ENCODE measurements at places on chromosomes 4 and X.

DNA sequence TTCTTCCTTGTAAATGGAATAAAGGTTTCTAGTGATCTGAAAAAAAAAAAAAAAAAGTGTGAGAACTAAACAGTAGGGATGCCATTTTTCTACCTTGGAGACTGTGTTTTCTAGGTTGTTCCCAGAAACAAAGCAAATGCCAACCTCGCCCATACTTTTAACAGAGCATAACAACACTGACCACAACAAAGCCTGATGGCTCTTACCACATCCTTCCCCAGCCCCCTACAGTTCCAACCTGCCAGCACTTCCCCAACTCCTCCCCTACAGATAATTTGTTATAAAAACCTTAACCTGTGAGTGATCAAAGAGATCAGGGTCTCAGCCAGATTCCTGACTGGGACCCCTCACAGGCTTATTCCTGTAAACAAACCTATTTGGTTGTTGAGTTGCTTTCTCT lies 940.0 kb downstream of the SH3BGRL start:
- DNase-seq: peak; percentile 21

DNA sequence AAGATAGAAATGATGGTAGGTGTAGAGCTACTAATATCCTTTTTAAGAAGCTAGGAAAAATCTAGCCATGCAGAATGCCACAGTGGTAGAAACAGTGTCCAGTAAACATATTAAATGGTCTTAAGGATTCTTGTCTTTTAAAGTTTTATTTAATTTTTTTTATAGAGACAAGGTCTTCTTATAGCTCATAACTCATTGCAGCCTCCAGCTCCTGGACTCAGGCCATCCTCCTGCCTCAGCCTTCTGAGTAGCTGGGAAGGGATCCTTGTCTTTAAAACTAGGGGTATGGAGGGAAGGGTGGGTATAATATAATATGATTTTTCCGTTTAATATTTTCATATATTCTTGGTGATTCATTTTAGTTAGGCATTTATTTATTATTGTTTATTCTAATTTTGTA lies 3.8 kb downstream of the TMEM165 start:
- DNase-seq: no peak

- no peak for DNase-seq
Observed at GRCh38 chr4:156659570-156659969, 312.0 kb downstream of the PDGFC start.

- no peak for DNase-seq
Observed at GRCh38 chrX:127708155-127708554, 344.0 kb downstream of the ACTRT1 start.

DNA sequence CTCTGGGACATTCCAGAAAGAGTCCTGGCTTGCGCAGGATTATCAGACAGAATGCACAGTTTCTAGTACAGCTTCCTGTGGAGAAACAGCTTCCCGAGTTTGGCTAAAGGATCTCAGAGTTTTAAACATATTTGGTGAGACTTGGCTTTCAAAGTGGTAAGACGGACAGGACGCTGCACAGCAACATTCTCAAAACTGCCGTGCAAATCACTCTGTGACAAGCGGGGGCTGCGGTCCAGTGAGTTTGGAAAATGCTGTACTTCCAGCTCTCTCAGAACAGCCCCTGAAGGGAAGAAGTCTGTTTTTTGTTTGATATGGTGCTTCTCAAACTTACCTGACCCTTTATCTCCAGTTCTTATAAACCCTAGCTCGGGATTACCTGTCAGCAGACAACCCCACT lies 18.1 kb downstream of the LGI2 start:
- no peak for DNase-seq

DNA sequence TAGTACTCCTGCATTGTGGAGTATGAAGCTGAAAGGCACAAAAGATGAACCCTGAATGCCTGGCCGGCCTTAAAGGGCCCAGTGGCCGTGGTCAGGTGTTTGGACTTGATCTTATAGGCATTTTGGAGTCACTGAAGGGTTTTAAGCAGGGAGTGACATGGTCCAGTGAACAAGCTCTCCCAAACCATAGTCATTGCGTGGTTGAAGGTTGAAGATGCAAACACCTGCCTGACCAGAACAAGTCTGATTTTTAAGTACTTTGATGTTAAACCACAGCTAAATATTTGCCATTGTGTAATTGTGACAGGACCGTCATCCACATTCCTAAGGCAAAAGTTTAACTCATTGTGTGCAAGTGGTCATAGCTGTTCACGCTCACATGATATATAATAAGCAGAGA lies 3.3 kb downstream of the STK32B start:
- DNase-seq: no peak

GRCh38 chr4:153955327-153955726 lies 166.4 kb upstream of the SFRP2 start:
- no peak for DNase-seq

GRCh38 chr4:149884046-149884445 lies 68.4 kb upstream of the IQCM start:
- DNase-seq: no peak

DNA sequence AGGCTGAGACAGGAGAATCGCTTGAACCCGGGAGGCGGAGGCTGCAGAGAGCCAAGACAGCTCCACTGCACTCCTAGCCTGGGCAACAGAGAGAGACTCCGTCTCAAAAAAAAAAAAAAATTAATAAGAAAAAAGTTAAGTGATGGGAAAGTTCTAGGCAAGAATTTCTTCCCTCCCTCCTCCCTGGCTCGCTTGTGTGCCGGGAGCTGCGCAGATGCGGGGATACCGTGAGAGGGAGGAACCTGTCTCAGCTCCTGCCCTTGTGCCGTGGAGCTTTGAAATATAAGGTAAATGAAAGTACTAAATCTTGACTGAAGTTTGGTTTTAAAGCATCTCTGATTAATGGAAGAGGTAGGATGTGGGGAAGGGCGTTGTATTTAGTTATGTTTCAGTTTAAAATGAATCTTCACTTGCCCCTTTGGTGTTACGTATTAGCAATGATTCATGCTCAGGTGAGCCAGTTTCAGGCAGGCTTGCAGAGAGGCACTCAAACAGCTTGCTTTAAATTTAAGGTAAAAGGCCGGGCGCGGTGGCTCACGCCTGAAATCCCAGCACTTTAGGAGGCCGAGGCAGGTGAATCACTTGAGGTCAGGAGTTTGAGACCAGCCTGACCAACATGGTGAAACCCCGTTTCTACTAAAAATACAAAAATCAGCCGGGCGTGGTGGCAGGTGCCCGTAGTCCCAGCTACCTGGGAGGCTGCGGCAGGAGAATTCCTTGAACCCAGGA lies 1.4 kb upstream of the UFSP2 start:
- DNase-seq: no peak

- peak; percentile 74 for DNase-seq
Observed at GRCh38 chr4:2745981-2746806, 9.9 kb downstream of the TNIP2 start.

- DNase-seq: no peak
Observed at GRCh38 chrX:153965406-153965805, 6.2 kb downstream of the HCFC1 start.

GRCh38 chr4:78217557-78217956 lies 160.4 kb downstream of the FRAS1 start:
- DNase-seq: no peak

DNA sequence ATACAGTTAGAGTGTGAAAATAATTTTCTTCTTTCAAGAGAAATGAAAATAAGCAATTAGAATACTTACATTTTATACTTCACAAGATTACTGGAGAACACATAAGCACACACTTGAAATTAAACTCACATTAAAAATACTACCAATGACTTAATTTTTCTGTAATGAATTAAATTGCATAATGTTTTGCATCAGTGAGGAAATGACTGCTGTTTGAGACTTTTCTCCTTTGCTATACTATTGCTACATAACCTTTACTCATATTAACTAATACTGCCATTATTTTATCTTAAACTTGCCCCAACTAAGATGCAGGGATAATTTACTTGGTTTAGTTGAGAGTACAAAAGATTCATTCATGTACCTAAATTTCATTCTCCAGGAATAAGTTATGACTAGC lies 590.9 kb downstream of the ARAP2 start:
- DNase-seq: no peak

DNA sequence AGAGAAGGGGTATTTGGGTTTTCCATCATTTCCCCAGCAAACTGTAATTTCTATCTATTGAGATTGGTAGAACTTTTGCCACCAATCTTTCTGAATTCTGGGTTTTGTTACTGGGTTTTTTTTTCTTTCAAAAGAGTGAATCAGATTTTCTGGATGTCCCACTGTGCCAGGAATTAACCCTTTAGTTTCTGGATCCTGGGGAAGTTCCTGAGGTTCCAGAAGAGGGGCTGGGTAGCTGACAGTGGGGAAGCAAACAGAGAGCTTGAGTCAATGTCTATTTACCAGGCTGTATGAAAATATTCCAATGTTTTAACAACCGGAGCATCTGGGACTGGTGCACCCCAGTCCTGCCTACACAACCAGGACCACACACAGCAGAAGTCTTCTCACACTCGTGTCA lies 25.8 kb upstream of the SOD3 start:
- no peak for DNase-seq

DNA sequence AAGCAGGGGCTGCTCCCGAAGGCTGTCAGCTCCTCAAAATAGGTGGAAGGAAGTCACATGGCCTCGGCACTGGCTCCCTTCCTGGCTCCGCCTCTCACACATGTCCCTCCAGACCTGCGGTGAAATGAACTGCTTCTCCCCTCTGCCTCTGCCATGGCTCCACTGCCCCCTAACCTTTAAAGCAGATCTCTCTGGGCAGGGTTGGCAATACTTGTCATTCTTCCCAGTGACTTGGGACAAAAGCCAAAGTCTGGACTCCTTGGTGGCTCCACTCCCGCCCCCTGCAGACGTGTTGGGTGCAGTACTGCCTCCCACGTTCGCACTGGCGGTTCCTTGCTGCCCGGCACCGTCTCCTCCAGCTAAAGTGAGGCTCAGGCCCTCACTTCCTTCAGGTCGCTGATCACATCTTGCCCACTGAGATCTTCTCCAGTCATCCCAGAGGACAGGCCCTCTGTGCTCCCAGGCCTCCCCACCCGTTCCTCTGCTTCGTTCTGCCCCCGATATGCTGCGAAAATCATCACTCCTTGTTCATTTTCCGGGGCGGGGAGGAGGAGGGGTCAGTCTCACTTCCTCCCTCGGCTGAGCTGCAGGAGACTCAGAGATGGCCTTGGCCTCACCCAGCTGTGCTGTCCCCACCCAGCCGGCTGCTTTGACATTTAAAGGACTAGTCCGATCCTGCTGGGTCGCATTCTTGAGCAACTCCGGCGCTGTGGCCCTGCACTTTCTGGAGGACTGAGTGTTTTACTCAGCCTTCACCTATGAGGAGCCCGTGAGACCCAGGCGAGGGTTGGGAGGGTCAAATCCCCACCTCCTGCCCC lies 97.4 kb downstream of the PHKA2 start:
- DNase-seq: peak; percentile 10

GRCh38 chr4:177964693-177965168 lies 522.5 kb upstream of the AGA start:
- no peak for DNase-seq

DNA sequence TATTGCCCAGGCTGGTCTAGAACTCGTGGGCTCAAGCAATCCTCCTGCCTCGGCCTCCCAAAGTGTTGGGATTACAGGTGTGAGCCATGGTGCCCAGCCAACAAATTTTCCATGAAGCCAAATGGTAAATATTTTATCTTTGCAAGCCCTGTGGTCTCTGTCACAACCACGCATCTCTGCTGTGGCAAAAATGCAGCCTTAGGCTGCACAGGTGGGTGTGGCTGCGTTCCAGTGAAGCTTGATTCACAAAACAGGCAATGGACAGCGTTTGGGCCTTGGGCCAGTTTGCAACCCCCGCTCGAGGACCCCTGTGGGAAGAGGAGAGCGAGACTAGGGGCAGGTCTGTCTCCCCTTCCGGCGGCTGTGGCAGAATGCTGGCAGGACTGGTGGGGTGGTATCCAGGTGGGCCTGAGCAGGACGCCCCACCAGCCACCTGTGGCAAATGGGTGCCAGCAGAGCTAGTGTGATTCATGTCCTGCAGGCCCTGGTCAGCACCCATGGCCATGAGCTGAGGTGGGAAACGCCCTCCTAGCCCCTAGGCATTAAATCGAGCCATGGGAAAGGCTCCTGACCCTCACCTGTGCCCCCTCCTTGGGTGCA lies 19.7 kb downstream of the HTRA3 start:
- DNase-seq: no peak

GRCh38 chr4:150126201-150126863 lies 48.1 kb downstream of the DCLK2 start:
- no peak for DNase-seq

- DNase-seq: no peak
Observed at GRCh38 chr4:103721251-103721650, 1.5 kb upstream of the TACR3 start.

DNA sequence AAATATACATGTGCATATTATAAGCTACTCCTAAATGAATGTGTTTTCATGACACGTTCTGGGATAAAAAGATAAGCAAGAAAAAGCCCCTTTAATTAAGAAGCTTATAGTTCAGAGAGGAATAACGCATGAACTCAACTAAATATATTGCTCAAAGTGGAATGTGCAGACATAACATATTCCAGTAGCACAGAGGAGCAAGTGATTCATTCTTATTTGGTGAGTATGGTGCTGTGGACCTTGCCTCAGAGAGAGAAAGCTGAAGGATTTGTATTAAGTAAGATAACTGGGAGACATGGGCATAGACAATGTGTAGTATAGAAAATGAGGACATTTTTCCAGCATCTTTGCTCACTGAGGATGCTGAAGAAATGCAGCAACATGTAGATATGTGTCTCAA lies 76.8 kb downstream of the CFAP299 start:
- no peak for DNase-seq

GRCh38 chr4:80466618-80467017 lies 131.1 kb downstream of the CFAP299 start:
- no peak for DNase-seq

- DNase-seq: no peak
Observed at GRCh38 chrX:107560041-107560440, 68.3 kb upstream of the PRPS1 start.

- no peak for DNase-seq
Observed at GRCh38 chrX:39690541-39691415, 407.0 kb downstream of the BCOR start.

GRCh38 chr4:157576671-157577217 lies 356.2 kb downstream of the GRIA2 start:
- no peak for DNase-seq

GRCh38 chrX:131305926-131306325 lies 16.8 kb upstream of the IGSF1 start:
- DNase-seq: no peak

DNA sequence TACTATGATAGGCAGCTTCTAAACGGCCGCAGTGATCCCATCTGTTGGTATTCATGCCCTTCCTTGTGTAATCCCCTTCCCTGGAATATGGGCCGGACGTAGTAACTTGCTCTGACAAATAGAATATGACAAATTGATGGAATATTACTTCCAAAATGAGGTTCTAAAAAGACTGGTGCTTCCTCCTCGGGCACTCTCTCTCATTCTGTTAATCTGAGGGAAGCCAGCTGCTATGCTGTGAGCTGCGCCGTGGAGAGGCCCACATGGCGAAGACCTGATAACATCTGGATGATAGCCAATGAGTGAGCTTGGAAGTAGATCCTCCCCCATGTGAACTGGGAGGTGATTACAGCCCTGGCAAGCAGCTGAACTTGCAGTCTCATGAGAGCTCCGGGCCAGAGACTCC lies 27.2 kb upstream of the SLC25A4 start:
- DNase-seq: no peak

GRCh38 chrX:71492231-71493065 lies 40.5 kb upstream of the OGT start:
- DNase-seq: peak; percentile 25

All from T-helper 9 cell (primary cell).